T-helper 2 cell (primary cell): ENCODE measurements at places on chromosomes 1 and 21.

- DNase-seq: peak; percentile 47
These were observed 195.1 kb downstream of the HLX start for GRCh38 chr1:221074332-221074731.

DNA sequence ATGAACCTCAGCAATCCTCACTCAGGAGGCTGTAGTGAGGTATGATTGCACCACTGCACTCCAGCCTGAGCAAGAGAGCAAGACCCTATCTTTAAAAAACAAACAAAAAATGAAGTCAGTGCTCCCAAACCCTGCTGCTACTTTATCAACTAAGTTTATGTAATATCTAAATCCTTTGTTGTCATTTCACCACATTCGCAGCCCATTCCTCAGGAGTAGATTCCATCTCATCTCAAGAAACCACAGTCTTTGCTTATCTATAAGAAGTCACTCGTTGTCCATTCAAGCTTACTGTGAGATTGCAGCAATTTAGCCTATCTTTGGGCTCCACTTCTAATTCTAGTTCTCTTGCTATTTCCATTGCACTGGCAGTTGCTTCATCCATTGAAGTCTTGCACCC is 44.3 kb upstream of the RGL1 start:
- DNase-seq: no peak

- DNase-seq: no peak
These were observed 85.7 kb downstream of the NRDC start for GRCh38 chr1:51792864-51793263.

GRCh38 chr1:51946300-51946699 is 44.2 kb downstream of the RAB3B start:
- DNase-seq: no peak

GRCh38 chr1:55931081-55931940 is 648.1 kb downstream of the PLPP3 start:
- no peak for DNase-seq

- DNase-seq: no peak
These were observed 41.4 kb upstream of the TENT5C start for GRCh38 chr1:117564227-117565075.

DNA sequence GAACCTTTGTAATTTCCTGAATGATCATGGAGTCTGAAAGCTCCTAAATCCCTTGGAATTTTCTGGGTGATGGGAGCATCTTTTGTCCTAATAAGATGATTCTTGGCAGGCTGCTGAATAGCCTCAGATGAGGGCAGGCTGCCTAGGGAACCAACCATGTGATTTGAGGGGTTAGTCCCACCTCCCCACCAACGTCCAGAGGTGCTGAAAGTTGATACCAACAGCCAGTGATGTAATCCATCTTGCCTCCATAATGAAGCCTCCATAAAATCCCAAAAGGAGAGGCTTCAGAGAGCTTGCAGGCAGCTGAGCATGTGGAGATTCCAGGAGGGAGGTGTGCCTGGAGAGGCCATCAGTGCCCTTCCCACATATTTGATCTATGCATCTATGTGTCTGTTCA is 43.7 kb downstream of the GTF2B start:
- no peak for DNase-seq
